NCI-H1694 (cell line): ENCODE measurements at places on chromosomes 6 and 20.
A peak's percentile ranks its signal among the peaks of the same experiment; 100 is the strongest.

GRCh38 chr6:108896111-108896661, 48.0 kb downstream of the ARMC2 start:
- no peak for DNase-seq

GRCh38 chr20:2195614-2196013, 94.0 kb downstream of the STK35 start:
- DNase-seq: no peak

- no peak for DNase-seq
Observed at GRCh38 chr20:8735674-8736073, 333.2 kb upstream of the PLCB4 start.

DNA sequence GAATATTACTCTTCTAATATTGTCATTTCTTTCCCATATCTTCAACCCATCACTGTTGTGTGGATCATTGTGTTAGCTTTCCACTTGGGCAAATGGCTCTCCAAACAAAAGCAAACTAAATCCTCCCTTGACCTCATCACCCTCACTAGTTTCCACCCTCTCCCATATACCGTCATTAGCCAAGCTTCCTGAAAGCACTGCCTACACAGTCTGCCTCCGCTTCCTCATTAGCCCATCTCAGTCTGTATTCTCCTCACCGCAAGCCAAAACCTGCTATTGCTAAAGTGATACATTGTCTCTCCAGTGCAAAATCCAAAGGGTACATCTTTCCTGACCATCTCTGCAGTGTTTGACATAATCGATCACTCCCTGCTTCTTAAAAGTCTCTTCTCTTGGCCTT, 212.6 kb downstream of the CLIC5 start:
- DNase-seq: no peak

- DNase-seq: no peak
Observed at GRCh38 chr20:63310265-63310991, 17.4 kb downstream of the COL20A1 start.

DNA sequence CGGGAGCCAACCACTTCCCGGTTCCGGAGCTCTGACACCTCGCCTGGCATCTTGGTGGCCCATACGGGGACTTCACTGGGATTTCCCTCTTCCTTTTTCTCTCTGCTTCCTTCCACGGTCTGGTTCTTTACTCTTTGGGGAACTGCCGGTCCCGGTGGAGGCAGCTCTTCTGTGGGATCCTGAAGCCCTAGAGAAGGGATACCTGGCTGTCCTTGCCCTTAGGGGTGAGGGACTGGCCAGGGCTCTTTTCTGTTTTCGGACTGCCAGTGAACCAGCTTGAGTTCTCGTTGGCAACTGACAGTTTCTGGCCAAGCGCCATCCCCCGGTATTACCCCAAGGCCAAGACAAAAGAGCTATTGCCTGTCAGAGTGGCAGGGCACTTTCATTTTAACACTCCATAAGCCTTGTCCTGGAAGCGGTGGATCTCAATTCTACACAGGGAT, 880 bp upstream of the CPXM1 start:
- DNase-seq: no peak

DNA sequence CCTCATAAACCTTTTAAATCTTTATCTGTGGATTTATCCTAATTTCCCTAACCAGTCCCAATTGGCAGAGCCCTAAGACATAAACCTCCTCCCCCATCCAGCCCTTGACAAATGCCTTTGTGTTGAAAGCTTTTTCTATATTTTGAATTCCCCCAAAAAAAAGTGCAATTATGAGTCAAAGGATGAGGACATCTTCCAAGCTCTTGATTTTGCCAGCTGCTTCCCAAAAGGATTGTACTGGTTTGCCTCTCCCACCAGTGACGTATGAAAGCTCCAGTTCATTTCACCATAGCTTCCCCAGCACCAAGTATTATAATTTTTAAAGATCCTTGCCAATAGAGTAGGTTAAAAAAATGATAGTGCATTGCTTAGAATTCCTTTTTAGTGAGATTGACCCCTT, 38.9 kb downstream of the SIRPA start:
- DNase-seq: no peak

- DNase-seq: no peak
Observed at GRCh38 chr6:110337486-110337885, 20.7 kb downstream of the METTL24 start.

DNA sequence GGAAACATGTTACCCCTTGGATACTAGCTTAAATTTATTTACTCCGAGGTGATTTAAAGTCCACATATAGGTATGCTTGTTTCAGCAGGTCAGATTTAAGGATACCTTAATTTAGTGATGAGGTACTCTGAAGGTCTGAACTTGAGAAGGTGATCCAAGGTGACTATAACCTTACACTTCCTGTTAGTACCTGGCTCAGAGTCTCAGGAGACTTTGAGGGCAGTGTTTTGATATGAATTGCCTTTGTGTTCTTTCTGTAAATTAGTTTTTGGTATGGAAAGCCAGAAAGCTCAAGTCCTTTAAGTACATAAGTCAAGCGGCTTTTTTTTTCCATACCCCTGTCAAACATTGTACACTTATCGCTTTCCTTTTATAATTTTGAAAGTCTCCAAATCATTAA, 489.0 kb downstream of the CDKAL1 start:
- DNase-seq: no peak

GRCh38 chr6:166008441-166009369, 158.9 kb downstream of the TBXT start:
- no peak for DNase-seq

DNA sequence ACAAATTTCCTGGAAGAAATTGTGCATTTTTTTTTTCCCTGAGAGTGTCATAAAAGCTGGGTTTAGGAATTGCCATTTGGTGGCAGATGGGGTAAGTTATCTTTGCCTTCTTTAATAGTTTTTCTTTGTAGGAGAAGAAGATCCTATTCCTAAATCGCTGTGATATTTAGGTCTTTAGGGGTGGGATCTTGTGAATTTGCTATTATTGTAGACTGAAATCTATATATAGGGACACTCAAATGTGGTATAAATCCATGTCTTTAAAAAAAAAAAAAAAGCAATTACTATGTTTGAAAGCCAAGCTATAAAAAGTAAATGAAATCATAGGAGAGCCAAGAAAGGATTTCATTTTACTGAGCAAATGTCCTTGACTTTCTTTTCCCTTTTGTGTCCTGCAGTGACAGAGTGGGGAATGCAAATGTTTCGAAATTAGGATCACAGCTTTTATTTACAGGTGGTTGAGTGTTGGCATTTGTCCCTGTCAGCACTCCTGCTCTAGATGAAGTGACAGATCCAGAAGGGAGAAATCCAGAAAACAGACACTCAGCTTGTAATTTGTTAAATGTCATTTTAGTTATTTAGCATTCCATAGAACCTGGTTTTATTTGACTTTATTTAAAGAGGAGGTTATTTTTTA, 29.4 kb downstream of the TIAM2 start:
- no peak for DNase-seq

DNA sequence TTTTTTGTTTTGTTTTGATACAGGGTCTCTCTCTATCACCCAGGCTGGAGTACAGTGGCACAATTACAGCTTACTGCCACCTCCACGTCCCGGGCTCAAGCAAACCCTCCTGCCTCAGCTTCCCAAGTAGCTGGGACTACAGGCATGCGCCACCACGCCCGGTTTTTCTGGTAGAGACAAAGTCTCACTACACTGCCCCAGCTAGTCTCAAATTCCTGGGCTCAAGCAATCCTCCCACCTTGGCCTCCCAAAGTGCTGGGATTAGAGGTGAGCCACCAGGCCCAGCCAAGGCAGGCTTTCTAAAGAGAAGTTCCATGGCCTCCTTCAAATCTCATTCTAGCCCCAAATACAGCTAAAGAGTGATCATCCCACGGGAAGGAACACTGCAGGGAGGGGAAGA, 5.2 kb downstream of the MCCD1 start:
- DNase-seq: no peak

GRCh38 chr20:11799281-11799684, 118.4 kb upstream of the BTBD3 start:
- DNase-seq: no peak

DNA sequence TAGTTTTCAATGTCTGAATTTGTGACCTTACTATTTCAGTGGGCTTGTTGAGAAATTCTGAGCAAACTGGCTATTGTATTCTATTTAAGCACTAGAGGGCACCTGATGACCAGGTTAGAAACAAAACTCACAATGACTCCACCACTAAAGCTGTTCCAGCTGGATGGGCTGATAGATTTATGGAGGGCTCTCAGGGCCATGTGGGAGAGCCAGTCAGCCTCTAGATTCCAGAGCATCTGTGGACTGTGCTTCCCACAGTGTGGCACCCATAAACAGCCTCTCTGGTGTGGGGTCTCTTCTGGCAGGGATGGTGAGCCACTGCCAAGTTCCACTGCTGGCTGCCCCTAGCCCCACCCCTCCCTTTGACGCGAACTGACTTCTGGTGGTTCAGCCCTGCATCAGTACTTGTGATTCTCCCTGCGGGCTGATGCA, 29.2 kb downstream of the C6orf58 start:
- peak; percentile 68 for DNase-seq

GRCh38 chr20:12019715-12020114, 102.0 kb downstream of the BTBD3 start:
- no peak for DNase-seq

GRCh38 chr6:127857051-127857637, 43.7 kb downstream of the THEMIS start:
- DNase-seq: no peak

GRCh38 chr6:156601152-156602065, 175.8 kb upstream of the ARID1B start:
- no peak for DNase-seq

DNA sequence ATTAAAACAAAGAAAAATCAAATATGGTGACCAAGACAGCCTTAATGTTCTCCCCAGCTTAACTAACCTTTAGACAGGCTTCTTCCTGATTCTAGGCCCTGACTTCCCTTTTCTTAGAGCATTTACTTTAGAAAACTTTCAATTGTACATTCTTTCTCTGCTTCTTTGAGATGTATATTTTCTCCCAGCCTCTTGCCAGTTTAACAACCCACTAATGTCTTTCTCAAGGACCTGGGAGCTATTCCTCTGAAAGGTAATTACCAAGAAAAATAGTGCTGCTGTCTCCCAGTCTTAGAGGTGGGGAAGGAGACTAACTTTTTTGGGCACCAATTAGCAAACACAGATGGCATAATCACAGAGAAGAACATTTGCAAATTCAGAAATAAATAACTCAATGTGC, 62.8 kb upstream of the KCNQ5 start:
- no peak for DNase-seq

GRCh38 chr20:9211016-9211760, 142.3 kb downstream of the PLCB4 start:
- DNase-seq: no peak

DNA sequence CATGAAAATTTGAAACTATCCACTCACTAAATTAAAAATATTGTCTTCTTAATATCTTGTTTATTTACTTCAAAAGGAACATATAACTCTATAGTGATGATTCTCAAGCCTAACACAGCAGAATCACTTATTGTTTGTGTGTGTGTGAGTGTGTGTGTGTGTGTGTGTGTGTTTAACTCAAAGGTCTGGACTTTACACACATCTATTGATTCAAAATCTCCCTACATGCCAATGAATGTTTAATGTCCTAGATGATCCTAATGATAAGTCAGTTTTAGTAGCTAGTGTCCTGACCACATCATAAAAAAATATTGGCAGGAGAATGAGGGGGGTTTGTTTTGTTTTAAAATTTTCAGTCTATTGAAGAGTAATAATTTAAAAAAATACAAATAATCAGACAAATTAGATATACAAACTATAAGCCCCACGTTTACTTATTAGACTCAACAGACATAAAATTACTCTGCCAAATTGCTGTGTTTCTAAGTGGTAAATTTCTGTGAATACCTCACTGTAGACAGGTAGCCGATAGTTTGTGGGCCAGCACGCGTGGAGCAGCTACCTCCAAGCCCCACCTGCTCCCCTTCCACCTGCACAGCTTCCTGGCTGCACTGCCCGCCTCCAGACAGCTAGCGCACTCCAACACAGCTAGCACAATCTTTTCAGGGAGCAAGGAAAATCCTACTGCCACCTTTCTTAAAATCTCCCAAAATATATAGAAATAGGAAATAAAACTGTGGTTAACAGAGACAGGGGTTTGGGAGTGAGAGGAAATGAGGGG, 349.6 kb downstream of the PKHD1 start:
- no peak for DNase-seq

- DNase-seq: no peak
Observed at GRCh38 chr6:132085731-132086130, 134.6 kb upstream of the CCN2 start.

GRCh38 chr6:53960311-53960710, 150.9 kb upstream of the MLIP start:
- DNase-seq: no peak

- DNase-seq: no peak
Observed at GRCh38 chr6:167079853-167080297, 43.0 kb upstream of the CCR6 start.

DNA sequence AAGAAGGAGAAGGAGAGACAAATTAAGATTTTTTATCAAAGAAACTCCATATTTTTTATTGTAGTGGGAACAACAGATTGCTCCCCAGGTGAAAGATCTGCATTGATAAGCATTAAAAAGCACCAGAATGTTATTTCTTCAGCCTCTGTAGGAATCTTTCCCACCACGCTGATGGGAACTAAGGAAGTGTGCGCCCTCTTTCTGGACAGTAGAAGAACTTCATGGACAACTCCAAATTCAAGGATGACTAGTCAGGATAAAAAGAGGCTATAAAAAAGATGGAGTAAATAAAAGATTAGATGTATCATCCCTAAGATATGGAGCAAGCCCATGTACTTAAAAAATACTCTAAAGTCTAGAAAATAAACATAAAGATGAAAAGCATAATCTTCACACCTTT, 45.8 kb upstream of the PAK5 start:
- no peak for DNase-seq

DNA sequence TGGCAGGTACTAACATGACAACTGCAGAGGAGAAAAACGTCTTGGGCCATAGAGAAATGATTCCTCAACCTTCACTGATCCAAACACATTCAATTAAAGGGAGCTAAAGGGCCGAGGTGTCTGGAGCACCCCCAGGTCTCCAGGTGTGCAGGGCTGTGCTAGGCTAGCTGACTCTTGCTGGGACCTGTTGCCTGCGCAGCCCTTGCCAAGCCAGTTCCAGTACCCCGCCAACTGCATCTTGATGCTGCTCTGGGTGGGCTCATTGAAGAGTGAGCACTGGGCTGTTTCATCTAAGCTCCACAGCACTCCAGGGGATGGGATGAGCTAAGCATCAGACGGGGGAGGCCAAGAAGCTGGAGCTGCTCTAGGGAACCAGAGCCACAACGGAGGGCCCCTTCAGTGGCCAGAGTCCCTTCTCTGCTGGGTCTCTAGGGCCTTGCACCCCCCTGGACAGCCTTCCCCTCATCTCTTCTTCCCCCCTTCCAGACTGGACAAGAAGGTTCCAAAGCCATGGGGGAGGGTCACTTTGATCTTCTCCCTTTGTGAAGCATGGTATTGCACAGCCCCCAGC, 15.9 kb downstream of the LEMD2 start:
- no peak for DNase-seq

DNA sequence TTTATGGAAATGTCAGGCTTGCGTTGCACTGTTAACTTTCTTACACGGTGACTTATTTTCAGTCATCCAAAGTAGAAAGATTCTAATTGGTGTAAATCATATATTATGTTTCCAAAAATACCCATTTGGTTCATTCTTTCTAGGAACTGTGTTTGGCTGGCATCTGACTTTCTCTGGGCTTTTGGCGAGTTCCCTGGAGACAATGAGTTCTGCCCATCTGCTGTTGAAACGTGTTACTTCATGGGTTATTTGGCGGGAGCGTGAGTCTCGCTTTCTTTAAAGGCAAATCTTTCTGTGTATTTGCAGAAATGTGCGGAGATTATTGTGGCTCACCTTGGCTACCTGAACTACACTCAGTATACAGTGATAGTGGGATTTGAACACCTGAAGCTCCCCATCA, 29.5 kb downstream of the TMEM181 start:
- peak; percentile 47 for DNase-seq

- DNase-seq: no peak
Observed at GRCh38 chr6:21587961-21588480, 5.5 kb upstream of the SOX4 start.
